Activated naive CD8-positive, alpha-beta T cell treated with anti-CD3 and anti-CD28 coated beads, Interleukin-2, amount 10 ng/mL, durations not matched to agents 7 days and 5 days (primary cell): ENCODE measurements at places on chromosomes 5 and 9. TPM values are rescaled to one million over a fixed set of nuclear protein-coding genes. Genes with fewer than 3 reads are reported as not detected.

GRCh38 chr5:117107859-117108258 lies 533.2 kb upstream of the SEMA6A start:
- DNase-seq: no peak
- no peaks in the 10 kb centered on the region for H3K27me3 ChIP-seq
- H3K27ac ChIP-seq: no peak overlapping the region
- H3K36me3 ChIP-seq: no peaks in the 10 kb centered on the region

DNA sequence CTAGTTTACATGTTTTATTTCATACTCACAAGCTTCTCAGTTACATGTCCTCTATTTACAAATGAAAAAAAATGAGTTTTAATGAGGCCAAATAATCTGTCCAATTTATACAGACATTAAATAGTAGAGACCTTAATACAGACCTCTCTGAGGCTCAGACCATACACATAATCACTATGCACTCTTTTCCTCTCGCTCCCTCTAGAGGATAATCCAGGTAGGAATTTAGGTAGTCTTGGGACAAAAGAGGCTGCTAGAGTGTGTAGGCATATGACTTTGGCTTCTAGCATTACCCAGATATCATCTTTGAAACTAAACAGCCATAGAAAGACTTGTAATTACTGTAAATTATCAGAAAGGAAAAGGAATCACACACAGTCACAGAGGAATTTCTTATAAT lies 444.7 kb downstream of the HINT1 start:
- H3K36me3 ChIP-seq: no peaks in the 10 kb centered on the region
- no peak for DNase-seq
- no peak overlapping the region for H3K4me3 ChIP-seq
- H3K27ac ChIP-seq: no peak overlapping the region
- H3K27me3 ChIP-seq: peaks cover 8% of the 10 kb centered on the region

DNA sequence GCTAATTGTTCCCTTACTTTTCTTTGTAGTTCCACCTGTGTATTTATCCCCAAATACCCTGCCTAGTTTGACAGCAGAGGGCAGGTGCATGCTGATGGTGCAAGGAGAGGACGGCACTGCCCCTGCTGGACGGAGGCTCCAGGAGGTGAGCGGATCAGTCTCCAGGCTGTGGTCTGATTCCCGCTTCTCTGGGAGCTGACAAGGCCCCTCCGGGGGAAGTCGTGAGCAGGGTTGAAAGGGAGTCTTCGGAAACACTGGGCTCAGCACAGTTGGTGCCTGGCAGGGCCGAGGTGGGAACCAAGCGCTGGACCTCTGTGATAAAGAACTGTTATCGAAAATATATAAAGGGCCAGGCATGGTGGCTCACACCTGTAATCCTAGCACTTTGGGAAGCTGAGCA lies 52.9 kb downstream of the RASGEF1C start:
- DNase-seq: no peak
- no peaks in the 10 kb centered on the region for H3K4me1 ChIP-seq
- no peak overlapping the region for H3K4me3 ChIP-seq
- no peak overlapping the region for H3K27ac ChIP-seq
- H3K36me3 ChIP-seq: no peaks in the 10 kb centered on the region

DNA sequence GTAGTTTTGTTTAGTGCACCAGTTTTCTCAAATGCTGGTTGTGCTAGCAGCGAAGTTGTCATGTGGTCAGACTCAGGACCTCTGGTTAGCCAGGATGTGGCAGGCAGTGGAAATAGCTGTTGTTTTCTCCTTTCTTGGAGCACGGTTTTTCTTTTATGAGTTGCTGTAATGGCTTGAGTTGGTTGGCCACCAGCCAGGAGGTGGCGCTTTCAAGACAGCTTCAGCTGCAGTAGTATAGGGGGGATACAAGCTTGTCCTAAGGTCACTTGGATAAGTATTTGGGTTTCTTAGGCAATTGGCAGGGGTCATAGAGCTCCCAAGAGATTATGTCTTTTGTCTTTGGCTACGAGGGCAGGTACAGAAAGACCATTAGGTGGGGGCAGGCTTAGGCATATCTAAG lies 274.2 kb upstream of the TARS1 start:
- no peak for DNase-seq
- H3K36me3 ChIP-seq: no peaks in the 10 kb centered on the region
- H3K27me3 ChIP-seq: no peaks in the 10 kb centered on the region

- no peak overlapping the region for H3K4me3 ChIP-seq
- DNase-seq: no peak
- no peaks in the 10 kb centered on the region for H3K4me1 ChIP-seq
- no peak overlapping the region for H3K27ac ChIP-seq
- peaks cover 14% of the 10 kb centered on the region for H3K27me3 ChIP-seq
Measured at GRCh38 chr5:127583866-127584265, 65.0 kb upstream of the CTXN3 start.

DNA sequence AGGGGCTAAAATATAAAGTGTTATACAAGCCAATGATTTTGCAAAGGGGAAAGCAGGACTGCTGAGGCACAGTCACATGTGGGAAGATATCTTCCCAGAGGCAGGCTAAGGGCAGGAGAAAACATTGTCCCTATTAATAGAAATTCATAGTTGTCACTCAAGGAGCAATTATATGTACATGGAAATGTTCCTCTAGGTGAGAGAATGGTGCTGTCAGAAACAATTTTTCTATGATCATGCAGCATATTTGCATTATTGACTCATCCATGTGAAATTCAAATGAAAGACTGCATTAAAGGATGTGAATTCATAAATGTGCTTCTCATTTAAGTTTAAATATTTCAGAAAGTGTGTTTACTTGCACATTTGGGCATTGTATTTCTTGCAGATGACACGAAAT lies 775.9 kb upstream of the CDH9 start:
- H3K27ac ChIP-seq: no peak overlapping the region
- H3K27me3 ChIP-seq: no peaks in the 10 kb centered on the region
- H3K4me3 ChIP-seq: no peak overlapping the region
- no peaks in the 10 kb centered on the region for H3K36me3 ChIP-seq
- H3K4me1 ChIP-seq: no peaks in the 10 kb centered on the region

GRCh38 chr9:86585422-86586143 lies 231.4 kb upstream of the TUT7 start:
- H3K4me3 ChIP-seq: peak overlapping the region; percentile 69
- H3K4me1 ChIP-seq: peaks cover 3% of the 10 kb centered on the region

GRCh38 chr5:53123702-53124101 lies 14.1 kb upstream of the MOCS2 start:
- peaks cover 2% of the 10 kb centered on the region for H3K27me3 ChIP-seq
- no peak overlapping the region for H3K4me3 ChIP-seq

DNA sequence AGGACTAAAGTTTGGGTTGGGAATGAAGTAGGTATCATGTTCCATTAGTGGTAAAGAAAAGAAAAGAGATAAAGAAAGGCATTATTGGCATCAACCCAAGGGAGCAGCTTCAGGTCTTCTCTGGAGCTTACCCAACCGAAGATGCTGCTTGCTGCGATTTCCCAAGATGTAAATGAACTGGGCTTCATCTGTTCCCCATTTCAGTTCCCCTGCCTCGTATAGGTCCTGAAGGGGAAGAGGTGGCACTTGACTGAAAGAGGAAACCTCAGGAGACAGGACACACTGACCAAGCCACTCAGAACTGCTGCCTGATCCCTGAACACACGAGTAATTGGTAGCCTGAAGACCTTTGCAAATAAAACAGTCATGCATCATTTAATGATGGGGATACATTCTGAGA lies 24.6 kb downstream of the ANXA6 start:
- H3K27me3 ChIP-seq: no peaks in the 10 kb centered on the region
- peaks cover 44% of the 10 kb centered on the region for H3K4me1 ChIP-seq
- peaks cover 53% of the 10 kb centered on the region for H3K36me3 ChIP-seq

DNA sequence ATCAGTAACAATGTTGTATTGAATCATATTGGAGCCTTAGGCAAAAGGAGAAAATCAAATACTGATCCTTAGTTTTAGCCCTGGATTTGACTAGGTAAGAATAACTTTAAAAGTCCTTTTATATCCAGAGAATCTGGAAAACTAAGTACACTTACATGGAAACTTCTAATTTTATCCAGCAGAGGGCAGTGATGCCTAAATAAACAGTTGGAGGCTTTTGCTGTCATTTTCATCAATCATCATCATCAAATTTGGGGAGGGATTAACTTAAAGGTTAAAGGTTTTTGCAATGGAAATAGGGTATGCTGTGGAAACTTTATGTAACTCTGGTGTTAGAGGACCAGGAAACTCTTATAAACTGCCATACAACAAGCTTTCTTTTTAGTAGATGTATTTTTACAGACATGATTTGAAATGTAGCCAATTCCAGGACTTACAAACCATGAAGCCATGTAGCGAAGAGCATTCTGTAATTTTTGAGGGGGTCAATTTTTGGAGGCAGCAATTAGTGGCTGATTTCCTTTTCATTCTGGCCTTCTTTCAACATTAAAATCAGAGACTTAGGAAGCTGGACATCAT lies 112.7 kb downstream of the OSTF1 start:
- H3K27ac ChIP-seq: no peak overlapping the region
- DNase-seq: no peak
- no peak overlapping the region for H3K4me3 ChIP-seq
- peaks cover 2% of the 10 kb centered on the region for H3K4me1 ChIP-seq
- peaks cover 2% of the 10 kb centered on the region for H3K27me3 ChIP-seq

GRCh38 chr9:73095425-73095824 lies 56.2 kb upstream of the ANXA1 start:
- peaks cover 6% of the 10 kb centered on the region for H3K27me3 ChIP-seq
- H3K27ac ChIP-seq: no peak overlapping the region
- H3K36me3 ChIP-seq: peaks cover 1% of the 10 kb centered on the region
- no peak for DNase-seq
- H3K4me3 ChIP-seq: no peak overlapping the region

GRCh38 chr5:72451741-72452505 lies 55.3 kb downstream of the ZNF366 start:
- H3K4me3 ChIP-seq: no peak overlapping the region
- no peak overlapping the region for H3K27ac ChIP-seq
- no peaks in the 10 kb centered on the region for H3K36me3 ChIP-seq
- DNase-seq: no peak
- H3K27me3 ChIP-seq: peaks cover 11% of the 10 kb centered on the region

DNA sequence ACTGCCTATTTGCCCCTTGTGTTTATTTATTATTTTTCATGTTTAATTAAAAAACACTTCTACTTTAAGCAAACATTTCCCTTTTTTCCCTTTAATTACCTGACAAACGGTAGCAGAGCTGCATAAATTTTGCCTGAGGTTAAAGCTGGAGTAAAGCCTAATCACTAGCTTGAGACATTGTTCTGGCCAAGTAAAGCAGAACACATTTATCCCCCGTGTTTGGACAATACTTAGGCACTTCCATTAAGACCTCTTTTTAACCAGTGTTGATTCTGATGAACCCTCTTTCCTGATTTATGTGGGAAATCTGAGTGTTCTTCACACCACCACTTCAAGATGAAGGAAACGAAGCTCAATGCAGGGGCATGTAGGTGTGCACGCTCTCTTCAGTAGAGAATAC lies 54.5 kb downstream of the BNC2 start:
- H3K4me3 ChIP-seq: no peak overlapping the region
- no peaks in the 10 kb centered on the region for H3K27me3 ChIP-seq
- no peak for DNase-seq
- no peak overlapping the region for H3K27ac ChIP-seq
- H3K36me3 ChIP-seq: no peaks in the 10 kb centered on the region

DNA sequence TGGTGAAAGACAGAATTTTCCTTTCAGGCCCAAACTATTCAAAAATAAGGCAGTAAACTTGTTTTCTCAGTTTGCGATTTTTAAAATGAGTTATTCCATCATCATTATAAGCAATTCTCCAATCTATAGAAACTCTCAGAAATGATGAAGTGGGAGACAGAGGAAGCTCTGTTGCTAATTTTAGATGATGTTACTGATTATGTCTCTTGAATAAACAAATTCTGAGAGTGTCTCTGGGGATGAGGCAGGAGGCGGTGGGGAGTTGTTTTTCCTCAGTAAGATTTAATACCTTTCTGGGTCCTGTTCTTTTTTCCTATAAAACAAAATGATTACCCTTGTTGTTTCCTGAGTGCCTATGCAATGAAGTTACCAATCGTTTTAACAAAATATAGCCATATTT lies 43.9 kb upstream of the TEX48 start:
- H3K27me3 ChIP-seq: no peaks in the 10 kb centered on the region
- no peak overlapping the region for H3K4me3 ChIP-seq
- peaks cover 29% of the 10 kb centered on the region for H3K4me1 ChIP-seq
- H3K27ac ChIP-seq: no peak overlapping the region

DNA sequence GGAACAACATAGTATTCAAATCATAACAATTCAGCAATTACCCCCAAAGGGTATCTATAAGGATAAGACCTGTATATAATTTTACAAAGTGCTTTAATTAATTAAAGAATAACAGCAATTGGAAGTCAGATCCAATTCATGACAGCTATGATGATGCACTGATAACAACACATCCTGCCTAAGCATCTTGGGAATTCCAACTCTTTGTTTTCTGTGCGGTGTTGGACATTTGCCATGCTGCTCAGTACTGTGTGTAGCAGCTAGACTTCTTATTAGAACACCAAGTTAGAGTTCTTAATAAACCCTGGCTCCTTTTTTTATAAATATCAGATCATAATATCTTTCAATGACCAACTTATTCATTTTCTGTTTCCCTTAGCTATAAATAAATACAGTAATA lies 209.0 kb downstream of the SEC61B start:
- H3K4me3 ChIP-seq: no peak overlapping the region
- peaks cover 15% of the 10 kb centered on the region for H3K4me1 ChIP-seq
- no peaks in the 10 kb centered on the region for H3K36me3 ChIP-seq
- H3K27me3 ChIP-seq: peaks cover 12% of the 10 kb centered on the region

GRCh38 chr5:145218019-145218418 lies 617.1 kb downstream of the PRELID2 start:
- H3K4me1 ChIP-seq: no peaks in the 10 kb centered on the region
- H3K4me3 ChIP-seq: no peak overlapping the region
- DNase-seq: no peak
- no peaks in the 10 kb centered on the region for H3K36me3 ChIP-seq

DNA sequence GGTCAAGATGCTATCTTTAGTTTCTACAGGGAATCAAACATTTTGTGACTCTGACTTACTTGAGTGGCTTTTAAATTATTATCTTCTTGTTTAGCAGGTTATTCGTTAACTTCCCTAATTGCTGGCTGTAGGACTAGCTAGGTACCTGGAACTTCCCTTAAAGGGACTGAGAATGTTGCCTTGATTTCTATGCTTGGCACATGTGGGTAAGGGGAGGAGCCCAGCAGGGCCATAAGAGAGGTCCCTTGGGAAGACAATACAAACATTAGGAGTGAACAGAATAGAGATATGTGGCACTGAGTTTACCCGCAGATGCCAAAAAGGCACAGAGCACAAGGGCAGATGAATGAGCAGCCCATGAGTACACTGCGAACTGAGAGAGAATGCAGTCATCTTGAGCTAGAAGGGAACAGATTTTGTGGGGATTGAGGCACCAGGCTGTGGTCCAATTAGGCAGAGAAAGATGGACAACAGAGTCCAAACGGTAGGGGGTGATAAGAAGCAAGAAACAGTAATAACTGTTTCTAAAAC lies 9.8 kb downstream of the CKMT2 start:
- no peak overlapping the region for H3K4me3 ChIP-seq
- no peak overlapping the region for H3K27ac ChIP-seq
- DNase-seq: no peak
- H3K27me3 ChIP-seq: no peaks in the 10 kb centered on the region
- H3K36me3 ChIP-seq: peaks cover 2% of the 10 kb centered on the region

Gene IL13
- total RNA-seq: 0.30 TPM

Gene EQTN
- total RNA-seq: not detected

Gene DBH
- total RNA-seq: not detected

Gene TXNDC8
- total RNA-seq: not detected

Gene RAD1
- total RNA-seq: 27.6 TPM

Gene PMPCA
- total RNA-seq: 65.6 TPM

Gene PSAT1
- total RNA-seq: 78.9 TPM

Gene LCN6
- total RNA-seq: not detected

Gene PAM
- total RNA-seq: 28.5 TPM

Gene JADE2
- 161 TPM for total RNA-seq
